Iris pigment epithelial cell (primary cell): ENCODE measurements at places on chromosomes 4 and X.

DNA sequence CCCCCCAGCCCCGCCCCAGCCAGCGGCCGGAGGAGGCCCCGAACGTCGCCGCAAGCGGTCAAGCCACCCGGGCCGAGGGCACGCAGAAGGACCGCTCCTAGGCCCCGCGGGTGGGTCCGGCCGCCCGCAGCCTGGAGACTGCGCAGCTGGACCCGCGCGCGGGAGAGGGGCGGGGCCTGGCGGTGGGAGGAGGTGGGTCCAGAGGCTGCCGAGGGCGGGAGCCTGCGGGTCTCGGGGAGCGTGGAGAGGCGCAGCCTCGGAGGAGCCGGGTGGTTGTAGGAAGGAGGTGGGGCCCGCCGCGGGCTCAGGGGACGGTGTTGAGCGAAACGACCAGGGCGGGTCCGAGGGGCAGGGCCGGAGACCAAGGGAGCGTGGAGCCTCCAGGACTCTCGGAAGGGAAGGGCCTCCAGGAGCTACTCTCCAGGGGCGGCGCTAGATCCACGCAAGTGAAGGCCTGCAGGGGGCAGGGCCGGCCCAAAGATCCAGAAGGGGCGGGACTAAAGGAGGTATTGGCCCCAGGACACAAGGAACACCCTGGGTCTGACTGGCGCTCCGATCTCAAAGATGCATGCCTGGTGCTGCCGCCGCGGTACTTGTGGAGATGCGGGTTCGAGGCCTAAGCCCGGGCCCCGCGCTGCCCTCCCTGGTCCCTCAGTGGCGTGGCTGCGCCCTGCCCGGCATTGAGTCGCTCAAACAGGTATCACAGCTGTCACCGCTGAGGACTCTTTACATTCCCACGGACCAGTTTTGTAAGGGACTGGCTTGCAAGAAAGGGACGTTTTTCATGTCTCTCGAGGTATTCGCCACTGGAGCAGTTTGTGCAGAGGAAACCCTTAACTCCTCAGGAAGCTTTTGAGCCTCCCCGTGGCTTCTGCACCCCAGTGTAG lies 5.9 kb downstream of the TIMM17B start:
- peak; percentile 85 for DNase-seq

- DNase-seq: peak; percentile 64
Measured at GRCh38 chr4:2962614-2963174, 512 bp downstream of the NOP14 start.

- no peak for DNase-seq
Measured at GRCh38 chrX:2135421-2135820, 365.4 kb downstream of the DHRSX start.

- DNase-seq: peak; percentile 60
Measured at GRCh38 chrX:107691024-107691448, 62.7 kb downstream of the PRPS1 start.

- DNase-seq: no peak
Measured at GRCh38 chr4:144721994-144722393, 76.0 kb downstream of the HHIP start.

DNA sequence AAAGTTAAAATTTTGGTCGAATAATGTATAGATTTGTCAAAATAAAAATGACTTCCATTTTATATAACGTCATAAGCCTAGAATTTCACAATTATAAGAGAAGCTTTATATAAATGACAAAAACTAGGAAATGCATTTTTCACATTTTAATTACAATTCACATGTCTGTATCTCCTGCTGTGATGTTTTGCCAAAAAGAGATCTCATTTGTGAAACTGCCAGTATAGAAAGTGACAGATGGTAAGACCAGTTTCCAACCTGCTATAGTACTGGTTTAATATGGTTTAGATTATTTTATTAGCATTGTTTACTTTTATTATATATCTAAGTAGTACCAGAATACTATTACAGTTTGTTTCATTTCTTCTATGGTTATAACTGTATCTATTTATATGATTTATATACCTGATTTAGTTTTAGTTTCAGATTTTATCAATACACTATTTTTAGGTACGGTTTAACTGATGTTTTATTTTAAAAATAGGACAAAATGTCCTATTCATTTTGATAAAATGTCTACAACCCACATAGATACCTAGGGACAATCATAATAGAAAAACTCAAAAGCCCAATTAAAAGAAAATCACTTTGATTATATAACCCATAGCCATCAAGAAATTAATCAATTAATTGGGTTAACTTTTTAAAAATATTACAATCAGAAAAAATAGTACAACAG lies 5.4 kb upstream of the CCSER1 start:
- no peak for DNase-seq

GRCh38 chr4:10879411-10880110 lies 195.0 kb upstream of the CLNK start:
- peak; percentile 17 for DNase-seq
